A549 treated with Mapracorat at 1 μM for 4 hours (cell line): ENCODE measurements at places on chromosomes 11 and 22. TPM values are rescaled to one million over a fixed set of nuclear protein-coding genes. Genes with fewer than 3 reads are reported as not detected.

The OR10G6 gene
- not detected in 5 replicates for total RNA-seq

The KRTAP5-1 gene
- total RNA-seq = not detected in 5 replicates

The C11orf42 gene
- not detected in 5 replicates for total RNA-seq

The UCP3 gene
- 1.2 to 1.7 TPM (median 1.3 TPM) in 5 replicates for total RNA-seq

The CDC42EP2 gene
- total RNA-seq = 14.6 to 19.3 TPM (median 17.1 TPM) in 5 replicates

The PLEKHA7 gene
- 44.0 to 52.1 TPM (median 49.4 TPM) in 5 replicates for total RNA-seq

The PKDREJ gene
- not detected in 5 replicates for total RNA-seq

The TTC12 gene
- total RNA-seq = 5.2 to 9.6 TPM (median 6.0 TPM) in 5 replicates

The SLN gene
- total RNA-seq = 1.1 to 2.9 TPM (median 1.4 TPM) in 5 replicates

The OR51A4 gene
- not detected in 5 replicates for total RNA-seq

The APOL2 gene
- 50.2 to 64.4 TPM (median 57.0 TPM) in 5 replicates for total RNA-seq

The B4GAT1 gene
- 12.7 to 20.1 TPM (median 17.5 TPM) in 5 replicates for total RNA-seq

The MRGPRE gene
- not detected in 5 replicates for total RNA-seq

The GDPD4 gene
- not detected in 5 replicates for total RNA-seq

The EPS8L2 gene
- total RNA-seq = 68.5 to 140 TPM (median 124 TPM) in 5 replicates

The KRTAP5-11 gene
- total RNA-seq = not detected in 5 replicates

The SUSD2 gene
- 62.5 to 83.3 TPM (median 77.2 TPM) in 5 replicates for total RNA-seq

The SYNGR1 gene
- total RNA-seq = 11.2 to 14.1 TPM (median 12.3 TPM) in 5 replicates

The PDE3B gene
- total RNA-seq = 1.8 to 2.2 TPM (median 1.8 TPM) in 5 replicates

The CRYAB gene
- total RNA-seq = 8.3 to 23.1 TPM (median 12.1 TPM) in 5 replicates

The MPPED1 gene
- 0.04 TPM in 1 of 5 replicates, not detected in the others for total RNA-seq

The SLC25A18 gene
- total RNA-seq = 0.13 to 0.45 TPM (median 0.29 TPM) in 5 replicates

The CCDC116 gene
- total RNA-seq = 0.06 to 0.13 TPM (median 0.06 TPM) in 3 of 5 replicates, not detected in the others

The C11orf87 gene
- 0.04 TPM in 1 of 5 replicates, not detected in the others for total RNA-seq

The PPFIBP2 gene
- 9.2 to 12.4 TPM (median 11.0 TPM) in 5 replicates for total RNA-seq

The KCNC1 gene
- total RNA-seq = 0.05 to 0.15 TPM (median 0.10 TPM) in 5 replicates

The HIKESHI gene
- total RNA-seq = 36.0 to 39.1 TPM (median 37.2 TPM) in 5 replicates

The BEST1 gene
- total RNA-seq = 1.9 to 3.9 TPM (median 2.6 TPM) in 5 replicates

The PRG3 gene
- total RNA-seq = not detected in 5 replicates

The OR10S1 gene
- not detected in 5 replicates for total RNA-seq

The SMIM38 gene
- 0.06 to 0.11 TPM in 2 of 5 replicates, not detected in the others for total RNA-seq

The TOM1 gene
- 11.2 to 14.0 TPM (median 12.6 TPM) in 5 replicates for total RNA-seq

The TST gene
- total RNA-seq = 41.6 to 62.5 TPM (median 56.2 TPM) in 5 replicates

The MMP13 gene
- total RNA-seq = not detected in 5 replicates

The HINFP gene
- 8.2 to 9.5 TPM (median 9.2 TPM) in 5 replicates for total RNA-seq

The TECTA gene
- total RNA-seq = 0.02 to 0.06 TPM (median 0.05 TPM) in 5 replicates

The SEPTIN3 gene
- total RNA-seq = 1.0 to 1.4 TPM (median 1.2 TPM) in 5 replicates

The MAPK8IP2 gene
- 2.2 to 4.4 TPM (median 3.6 TPM) in 5 replicates for total RNA-seq

The OR52N4 gene
- not detected in 5 replicates for total RNA-seq

The ARHGAP20 gene
- total RNA-seq = 0.02 to 0.06 TPM in 2 of 5 replicates, not detected in the others

The LRRN4CL gene
- 0.06 to 0.24 TPM (median 0.09 TPM) in 4 of 5 replicates, not detected in the other for total RNA-seq
